Cortex of kidney (tissue), 1 donor: ENCODE measurements at places on chromosomes 12 and 14.

DNA sequence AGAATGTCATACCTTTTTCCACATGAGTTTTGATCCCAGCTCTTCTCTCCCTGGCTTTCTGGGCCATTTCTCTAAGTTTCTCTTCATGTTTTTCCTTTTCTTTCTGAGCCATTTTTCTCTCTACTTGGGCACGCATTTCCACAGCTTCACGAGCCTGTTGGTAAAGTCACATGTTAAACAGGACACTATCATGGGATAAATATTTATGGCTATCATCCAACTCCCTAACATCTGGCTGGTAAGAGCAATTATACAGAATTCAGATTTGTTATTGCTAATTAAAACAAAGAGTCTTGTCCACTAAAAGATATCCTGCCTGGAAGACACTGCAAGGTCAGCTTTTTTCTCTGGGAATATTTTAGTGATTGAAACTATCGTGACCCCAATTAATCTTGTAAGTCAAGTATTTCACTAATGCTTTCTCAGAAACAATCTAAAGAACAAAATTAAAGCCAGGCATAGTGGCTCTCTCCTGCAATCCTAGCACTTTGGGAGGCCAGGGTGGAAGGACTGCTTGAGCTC is 23.1 kb downstream of the SLIRP start:
- DNase-seq, result no peak

DNA sequence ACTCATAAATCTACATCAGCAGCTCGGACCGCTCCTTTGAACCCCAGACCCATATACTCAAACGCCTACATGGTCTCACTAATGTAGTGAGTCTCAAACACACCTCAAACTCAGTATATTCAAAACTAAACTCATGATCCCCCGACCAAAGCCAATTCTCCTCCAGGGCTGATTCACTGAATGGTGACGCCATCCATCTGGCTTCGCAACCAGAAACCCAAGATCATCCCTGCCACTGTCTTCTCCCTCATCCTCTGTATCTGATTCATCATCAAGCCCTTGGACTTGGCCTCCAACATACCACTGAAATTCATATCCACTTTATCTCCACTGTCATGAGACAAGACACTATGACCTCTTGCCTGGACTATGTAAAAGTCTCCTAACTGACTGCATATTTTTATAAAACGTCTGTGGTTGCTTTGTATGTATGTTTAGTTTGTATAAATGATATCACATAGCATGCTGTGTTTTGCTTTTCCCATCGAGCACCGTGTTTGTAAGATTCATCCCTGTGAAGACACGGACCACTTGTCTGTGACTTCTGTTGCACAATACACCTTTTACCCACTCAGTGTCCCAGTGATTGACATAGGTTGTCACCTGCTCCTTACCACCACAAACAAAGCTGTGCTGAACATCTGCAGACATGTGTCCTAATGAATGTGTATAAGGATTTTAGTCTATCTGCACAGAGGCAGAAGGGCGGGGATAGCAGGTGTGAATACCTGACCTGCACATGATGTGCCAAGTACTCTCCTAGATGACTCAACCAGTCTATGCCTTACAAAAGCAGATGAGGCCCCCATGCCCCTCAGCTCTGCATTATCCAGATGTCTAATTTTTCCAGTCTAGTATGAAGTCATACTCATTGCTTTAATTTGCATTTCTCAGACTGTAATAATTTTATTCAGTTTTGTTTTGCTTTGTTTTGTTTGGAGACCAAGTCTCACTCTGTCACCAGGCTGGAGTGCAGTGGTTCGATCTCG is 76.9 kb downstream of the VWF start:
- DNase-seq, result no peak

DNA sequence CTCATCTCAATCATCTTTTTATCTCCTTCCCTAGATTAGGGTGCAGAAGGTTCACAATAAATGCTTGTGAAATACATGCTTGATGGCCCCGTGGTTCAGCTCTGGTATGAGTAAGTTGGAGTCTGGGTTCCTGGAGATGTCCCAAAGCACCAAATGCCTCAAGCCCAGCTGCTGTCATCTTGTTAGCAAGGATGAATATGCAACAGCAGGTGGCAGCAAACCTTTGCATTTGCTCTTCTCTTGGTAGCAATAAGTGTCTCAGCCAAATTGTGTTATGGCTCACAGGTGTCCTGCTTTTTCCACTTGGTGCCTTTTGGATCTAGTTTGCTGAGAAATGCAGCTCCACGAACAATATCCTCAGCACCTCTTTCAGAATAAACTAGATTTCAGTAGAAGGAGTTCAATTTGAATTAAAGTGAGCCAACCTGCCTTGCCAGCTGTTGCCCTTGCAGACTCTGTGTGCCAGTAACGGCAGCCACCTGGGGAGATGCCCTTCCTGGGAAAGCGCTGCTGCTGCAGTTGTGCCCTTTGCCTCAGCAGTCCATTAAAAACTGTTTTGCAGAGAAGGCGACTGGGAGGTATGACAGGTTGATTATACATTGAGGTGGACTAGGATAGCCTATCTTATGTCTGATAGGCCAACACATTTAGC is 417.3 kb downstream of the SNAPC1 start:
- DNase-seq, result no peak

- no peak for DNase-seq
Measured at GRCh38 chr12:62005615-62006014, 254.6 kb upstream of the USP15 start.

GRCh38 chr12:102215992-102216691 is 18.5 kb upstream of the PMCH start:
- no peak for DNase-seq

GRCh38 chr14:75340921-75341320 is 62.3 kb downstream of the FOS start:
- no peak for DNase-seq

- no peak for DNase-seq
Measured at GRCh38 chr12:47750229-47750798, 8.4 kb downstream of the RAPGEF3 start.

GRCh38 chr14:62501021-62501750 is 544.1 kb downstream of the KCNH5 start:
- DNase-seq, result no peak

- DNase-seq, result no peak
Measured at GRCh38 chr12:104314242-104314614, 10.7 kb downstream of the EID3 start.

DNA sequence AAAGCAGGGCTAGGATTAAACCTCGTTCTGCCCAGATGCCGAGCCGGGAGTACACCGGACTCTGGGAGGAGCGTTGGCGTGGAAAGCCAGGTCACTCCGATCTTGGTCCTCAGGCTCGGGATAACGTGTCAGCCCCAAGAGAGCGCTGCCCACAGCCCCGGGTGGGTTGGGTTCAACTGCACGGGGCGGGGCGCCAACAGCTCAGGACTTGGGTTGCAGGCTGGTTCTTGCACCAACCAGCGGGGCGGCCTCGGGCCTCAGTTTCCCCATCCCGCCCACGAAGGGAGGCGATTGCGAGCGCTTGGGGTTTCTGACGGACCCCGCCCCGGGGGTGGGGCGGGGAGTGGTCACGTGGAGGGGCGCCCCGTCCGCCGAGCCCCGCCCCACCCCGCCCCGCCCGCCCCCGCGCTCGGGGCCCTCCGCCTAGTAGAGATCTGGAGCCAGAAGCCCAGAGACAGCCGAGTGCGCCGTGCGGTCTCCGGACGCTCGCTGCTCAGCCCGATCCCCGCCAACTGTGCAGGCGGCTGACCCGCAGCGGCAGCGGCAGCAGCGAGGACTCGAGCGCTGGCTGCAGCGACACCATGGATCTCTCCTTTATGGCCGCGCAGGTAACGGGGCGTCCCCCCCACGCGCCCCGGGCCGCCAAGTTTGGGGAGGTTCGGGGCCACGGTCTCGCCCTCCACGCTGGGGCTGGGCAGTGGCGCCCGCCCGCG is at the start of gene C14orf132:
TSS of gene C14orf132 (plus strand) at position 443 of the 713 bp plus-strand sequence. CDS start at position 582, 139 bp downstream.
- DNase-seq, result no peak

- no peak for DNase-seq
Measured at GRCh38 chr12:111532751-111533150, 66.4 kb downstream of the ATXN2 start.

DNA sequence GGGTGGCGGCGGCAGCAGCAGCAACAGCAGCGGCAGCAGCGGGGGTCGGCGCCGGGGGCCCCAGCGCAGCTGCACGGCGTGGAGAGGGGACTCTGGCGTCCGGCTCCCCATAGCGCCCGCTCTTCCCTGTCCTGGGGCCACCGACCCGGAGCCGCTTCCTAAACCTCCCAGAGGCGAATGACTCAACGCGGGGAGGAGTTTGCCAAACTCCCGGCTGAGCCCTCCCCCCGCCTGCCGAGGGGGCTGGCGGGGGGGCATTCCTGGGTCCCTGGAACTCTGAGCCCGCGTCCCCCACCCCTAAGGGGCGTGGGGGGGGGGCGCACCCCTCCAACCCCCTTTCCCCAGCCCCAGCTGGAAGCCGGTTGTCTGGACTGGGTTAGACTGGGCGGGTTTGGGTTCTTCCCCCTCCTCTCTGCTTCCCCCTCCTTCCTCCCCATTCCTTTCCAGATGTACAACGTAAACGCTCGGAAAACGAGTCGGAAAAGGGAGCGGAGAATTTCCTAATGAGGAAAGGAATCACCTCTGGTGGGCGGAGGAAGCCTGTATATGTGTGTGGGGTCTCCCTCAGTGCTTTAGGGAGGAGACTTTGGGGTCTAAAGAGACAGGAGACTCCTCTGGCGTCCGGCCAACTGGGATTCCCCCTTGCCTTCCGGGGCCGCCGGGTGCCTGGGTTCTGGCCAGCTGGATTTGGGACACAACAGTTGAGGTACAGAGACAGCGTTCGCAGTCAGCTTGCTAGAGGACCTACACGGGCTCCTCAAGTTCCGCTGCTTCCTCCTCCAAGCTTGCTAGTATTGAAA is at the start of gene ITGA5:
TSS of gene ITGA5 (minus strand) at position 179 of the 800 bp plus-strand sequence. CDS start at position 111, 68 bp downstream.
- DNase-seq, result no peak

GRCh38 chr14:94933486-94933885 is 163.6 kb upstream of the GSC start:
- DNase-seq, result no peak

- no peak for DNase-seq
Measured at GRCh38 chr14:93914278-93914677, 12.9 kb upstream of the FAM181A start.

GRCh38 chr14:86533834-86534233 is 1003.9 kb downstream of the FLRT2 start:
- DNase-seq, result no peak

GRCh38 chr12:57613427-57614109 is 2.3 kb downstream of the ARHGEF25 start:
- no peak for DNase-seq

- no peak for DNase-seq
Measured at GRCh38 chr12:3195337-3195736, 118.2 kb downstream of the TSPAN9 start.

DNA sequence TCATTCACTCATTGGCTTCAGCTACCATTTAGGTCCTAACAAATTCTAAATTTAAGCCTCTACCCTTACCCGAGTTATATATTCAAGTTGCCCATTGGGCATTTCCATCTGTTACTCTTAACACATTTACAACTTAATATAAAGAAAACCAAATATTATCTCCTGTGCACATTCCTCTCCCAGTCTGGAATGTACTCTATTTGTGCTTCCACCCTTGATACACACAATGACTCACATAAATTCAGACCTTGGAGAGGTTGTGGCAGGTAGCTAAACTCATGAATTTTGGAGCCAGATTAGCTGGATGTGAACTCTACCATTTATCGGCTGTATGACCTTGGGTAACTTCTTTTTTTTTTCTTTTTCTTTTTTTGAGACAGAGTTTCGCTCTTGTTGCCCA is 51.1 kb downstream of the BRMS1L start:
- no peak for DNase-seq

- DNase-seq, result no peak
Measured at GRCh38 chr12:77916276-77916675, 85.6 kb downstream of the NAV3 start.

GRCh38 chr12:27781680-27782079 is 1.6 kb upstream of the MANSC4 start:
- no peak for DNase-seq

- DNase-seq, result no peak
Measured at GRCh38 chr12:94133964-94134795, 14.2 kb upstream of the PLXNC1 start.

GRCh38 chr12:68745376-68745903 is 536 bp upstream of the SLC35E3 start:
- DNase-seq, result no peak

DNA sequence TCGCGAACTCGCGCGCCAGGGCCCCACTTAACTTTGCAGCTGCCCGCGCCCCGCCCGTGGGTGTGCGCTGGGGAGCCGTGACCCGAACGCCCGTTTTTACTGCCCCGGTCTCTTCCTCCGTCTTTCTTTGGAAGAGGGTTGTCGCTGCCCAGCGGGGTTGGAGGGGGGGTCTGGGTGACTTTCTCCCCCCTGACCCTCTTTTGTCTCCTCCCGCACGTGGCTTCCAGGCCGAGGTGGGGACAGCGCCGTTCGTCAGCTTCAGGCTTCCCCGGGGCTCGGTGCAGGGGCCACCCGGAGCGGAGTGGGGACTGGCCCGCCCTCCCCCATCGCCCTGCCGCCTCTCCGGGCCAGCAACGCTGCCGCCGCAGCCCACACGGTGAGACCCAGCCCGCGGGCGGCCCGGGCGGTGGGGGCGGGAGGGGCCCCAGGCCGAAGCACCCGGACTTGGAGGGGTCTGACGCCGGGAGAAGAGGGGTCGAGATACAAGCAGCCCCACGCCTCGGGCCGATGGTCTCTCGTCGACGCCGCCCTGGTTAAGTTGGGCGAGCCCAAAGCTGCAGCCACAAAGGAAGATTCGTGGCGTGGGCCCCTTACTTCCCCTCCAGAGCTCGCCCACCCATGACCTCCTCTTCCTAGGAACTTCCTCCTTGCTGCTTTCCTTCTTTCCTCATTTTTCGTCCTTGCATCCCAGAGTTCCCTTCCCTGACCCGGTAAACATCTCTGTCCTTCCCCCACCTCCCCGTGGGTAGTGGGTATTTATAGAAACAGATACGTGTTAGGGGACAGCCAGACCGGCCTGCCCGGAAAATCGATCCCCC is 1.2 kb downstream of the DYRK2 start:
- no peak for DNase-seq

DNA sequence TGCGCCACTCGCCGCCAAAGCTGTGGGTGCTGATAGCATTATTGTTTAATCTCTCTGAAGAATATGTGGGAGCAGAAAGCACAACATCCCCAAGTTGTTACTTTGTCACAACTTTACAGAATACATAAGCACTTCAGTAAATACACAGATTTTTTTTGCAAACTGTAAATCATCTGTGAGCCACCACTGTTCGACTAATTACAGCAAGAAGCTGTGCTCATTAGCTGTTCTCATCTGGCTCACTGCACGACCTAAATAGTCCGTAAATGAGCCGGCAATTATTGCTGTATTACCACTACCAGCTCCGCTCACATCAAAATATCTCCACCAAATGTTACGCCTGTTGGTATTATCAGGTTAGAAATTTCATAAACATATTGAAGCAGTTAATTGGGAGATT is 228.9 kb upstream of the PRKD1 start:
- DNase-seq, result no peak

GRCh38 chr12:101013993-101014392 is 196.0 kb downstream of the SLC5A8 start:
- DNase-seq, result no peak

- no peak for DNase-seq
Measured at GRCh38 chr14:68585690-68586089, 207.2 kb downstream of the ZFP36L1 start.

GRCh38 chr12:28780096-28780495 is 369.0 kb upstream of the FAR2 start:
- DNase-seq, result no peak
